ENCODE measurements at places on chromosomes 4 and X.

- no peak for DNase-seq
Measured at GRCh38 chr4:100486496-100486895, 31.3 kb downstream of the EMCN start.

DNA sequence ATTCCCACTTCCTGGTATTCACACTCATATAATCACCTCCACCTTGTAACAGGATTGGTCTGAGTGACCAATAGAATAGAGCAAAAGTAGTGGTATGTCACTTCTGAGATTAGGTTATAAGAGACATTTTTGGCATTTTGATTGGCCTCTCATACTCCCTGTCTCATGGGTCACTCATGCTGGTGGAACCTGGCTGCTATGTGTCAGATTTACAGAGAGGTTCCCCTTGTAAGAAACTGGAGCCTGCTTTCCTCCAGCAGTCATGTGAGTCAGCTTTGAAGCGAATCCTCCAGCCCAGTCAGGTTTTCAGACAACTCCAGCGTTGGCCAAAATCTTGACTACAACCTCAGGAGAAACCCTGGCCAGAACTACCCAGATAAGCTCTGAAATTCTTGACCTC lies 2.6 kb upstream of the OTUD4 start:
- DNase-seq = no peak

GRCh38 chr4:173519111-173520101 lies 10.6 kb downstream of the HAND2 start:
- DNase-seq = no peak

- DNase-seq = no peak
Measured at GRCh38 chr4:177119691-177120090, 190.0 kb upstream of the NEIL3 start.

GRCh38 chr4:53476232-53477037 lies 99.0 kb downstream of the FIP1L1 start:
- DNase-seq = no peak

DNA sequence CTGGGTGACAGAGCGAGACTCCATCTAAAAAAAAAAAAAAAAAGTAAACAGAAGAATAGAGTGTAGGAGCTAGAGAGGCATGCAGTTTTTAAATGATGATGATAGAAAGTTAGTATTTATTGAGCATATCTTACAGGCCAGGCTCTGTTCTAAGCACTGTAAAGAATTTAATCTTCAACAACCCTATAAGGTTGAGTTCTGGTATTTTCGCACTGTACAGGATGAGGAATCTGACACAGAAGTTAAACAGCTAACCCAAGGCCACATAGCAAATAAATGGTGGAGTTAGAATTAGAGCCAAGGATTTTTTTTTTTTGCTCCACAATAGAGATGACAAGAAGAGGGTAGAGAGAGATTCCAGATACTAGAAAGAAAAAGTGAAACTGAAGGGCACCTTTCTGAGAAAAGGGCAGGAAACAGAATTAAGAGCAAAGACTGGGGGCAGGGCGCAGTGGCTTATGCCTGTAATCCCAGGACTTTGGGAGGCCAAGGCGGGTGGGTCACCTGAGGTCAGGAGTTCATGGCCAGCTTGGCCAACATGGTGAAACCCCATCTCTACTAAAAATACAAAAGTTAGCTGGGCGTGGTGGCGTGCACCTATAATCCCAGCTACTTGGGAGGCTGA lies 56.1 kb downstream of the KLHL5 start:
- no peak for DNase-seq

- no peak for DNase-seq
Measured at GRCh38 chr4:120355881-120356280, 289.2 kb upstream of the MAD2L1 start.

- DNase-seq = no peak
Measured at GRCh38 chrX:69145714-69146113, 19.5 kb downstream of the PJA1 start.

DNA sequence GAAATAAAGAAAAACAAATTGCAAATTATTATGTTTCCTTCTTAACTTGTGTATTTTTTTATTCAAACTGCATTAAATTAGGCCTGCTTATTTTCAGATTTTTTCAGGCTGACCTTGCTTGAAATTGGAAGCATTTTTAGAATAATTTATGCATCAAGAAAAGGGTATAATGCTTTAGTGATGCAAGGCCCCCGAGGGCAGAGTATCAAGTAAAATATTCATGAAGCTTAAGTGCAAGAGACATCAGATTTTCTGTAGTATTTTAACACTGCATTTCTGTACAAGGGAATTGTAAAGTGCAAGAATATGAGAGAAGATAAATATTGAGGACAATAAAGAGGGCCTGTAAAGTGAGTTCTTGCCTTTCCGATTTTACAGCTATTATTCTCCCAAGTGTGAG lies 485.8 kb upstream of the ATOH1 start:
- no peak for DNase-seq

GRCh38 chr4:19925516-19925915 lies 326.2 kb upstream of the SLIT2 start:
- no peak for DNase-seq

DNA sequence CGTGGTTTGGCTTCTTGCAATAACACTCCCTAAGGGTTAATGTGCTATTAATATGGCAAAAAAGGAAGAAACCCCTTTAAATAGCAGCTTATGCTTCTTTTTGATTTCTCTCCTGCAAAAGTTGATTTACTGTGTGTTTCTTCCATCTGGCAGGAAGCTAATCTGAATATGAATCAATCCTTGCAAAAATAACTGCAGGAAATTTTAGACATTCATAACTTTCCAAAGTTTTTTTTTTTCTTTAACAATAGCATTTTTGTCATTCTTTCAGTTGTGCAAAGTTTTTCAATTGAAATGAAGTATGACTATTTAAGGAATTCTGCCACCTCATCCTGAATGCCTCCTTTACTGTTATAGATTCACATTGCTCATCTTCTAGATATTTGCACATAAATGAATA lies 115.6 kb downstream of the SPANXA1 start:
- no peak for DNase-seq

- DNase-seq = no peak
Measured at GRCh38 chr4:164108971-164109370, 614.5 kb downstream of the TMA16 start.

DNA sequence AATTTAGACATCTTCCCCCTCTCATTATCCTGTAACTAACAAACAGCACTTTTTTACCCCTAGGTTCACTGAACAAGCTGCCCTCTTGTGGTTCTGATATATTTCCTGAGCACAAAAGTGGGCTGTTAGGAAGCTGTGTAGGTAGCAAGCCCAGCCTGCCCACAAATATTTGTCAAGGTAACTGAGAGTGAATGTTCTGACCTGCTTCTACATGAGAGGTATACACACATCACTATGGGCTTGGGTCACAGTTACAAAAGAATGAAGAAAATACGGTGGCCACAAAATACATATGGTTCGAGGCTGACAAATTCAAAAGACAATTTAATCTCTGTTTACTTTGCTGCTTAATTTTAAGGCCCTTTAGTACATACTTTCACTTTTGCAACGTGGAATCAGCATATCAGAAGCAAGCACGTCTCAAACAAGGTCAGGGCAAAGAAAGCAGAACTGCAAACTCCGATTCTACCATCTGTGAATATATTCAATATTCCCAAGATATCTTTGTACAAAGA lies 78.7 kb downstream of the RBM47 start:
- no peak for DNase-seq

DNA sequence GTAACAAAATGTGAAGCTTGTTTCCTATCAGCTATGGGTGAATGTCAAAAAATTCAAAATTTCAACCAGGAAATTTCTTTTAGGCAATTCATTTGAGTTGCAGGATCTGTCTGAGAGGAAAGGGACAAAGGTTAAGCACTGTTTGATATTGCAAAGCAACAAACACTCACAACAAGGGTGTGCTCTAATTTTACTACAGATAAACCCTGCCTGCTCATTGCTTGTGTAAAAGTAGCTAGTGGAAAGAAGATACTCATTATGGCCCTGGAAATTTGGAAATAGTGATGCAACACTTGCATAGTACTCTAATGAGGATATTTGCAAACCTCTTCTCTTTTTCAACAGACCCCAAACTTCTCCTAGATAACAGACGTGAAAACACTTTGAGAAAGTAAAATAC lies 27.1 kb downstream of the FAM47E start:
- no peak for DNase-seq

- DNase-seq = no peak
Measured at GRCh38 chr4:156193106-156193505, 239.4 kb upstream of the CTSO start.

- DNase-seq = no peak
Measured at GRCh38 chr4:15757054-15757453, 21.1 kb upstream of the CD38 start.

DNA sequence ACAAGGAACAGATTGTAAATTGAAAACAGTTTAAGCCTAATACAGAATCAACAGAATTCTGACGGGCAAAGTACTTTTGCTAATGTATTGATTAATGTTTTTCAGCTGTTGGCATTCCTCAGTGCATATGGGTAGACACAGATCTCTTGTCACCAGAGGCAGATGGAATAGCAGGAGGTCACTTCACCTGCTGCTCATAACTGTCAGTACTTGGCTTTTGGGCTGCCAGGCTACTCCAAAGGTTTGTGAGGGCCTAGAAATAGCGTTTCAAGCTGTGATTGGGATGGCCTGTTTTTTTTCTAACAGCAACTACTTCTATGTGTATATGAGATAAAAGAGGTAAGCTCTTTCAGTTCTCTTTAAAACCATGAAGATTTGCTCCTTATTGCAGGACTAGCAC lies 307.5 kb upstream of the ANXA10 start:
- DNase-seq = no peak

- no peak for DNase-seq
Measured at GRCh38 chrX:66005830-66006449, 33.9 kb downstream of the VSIG4 start.

DNA sequence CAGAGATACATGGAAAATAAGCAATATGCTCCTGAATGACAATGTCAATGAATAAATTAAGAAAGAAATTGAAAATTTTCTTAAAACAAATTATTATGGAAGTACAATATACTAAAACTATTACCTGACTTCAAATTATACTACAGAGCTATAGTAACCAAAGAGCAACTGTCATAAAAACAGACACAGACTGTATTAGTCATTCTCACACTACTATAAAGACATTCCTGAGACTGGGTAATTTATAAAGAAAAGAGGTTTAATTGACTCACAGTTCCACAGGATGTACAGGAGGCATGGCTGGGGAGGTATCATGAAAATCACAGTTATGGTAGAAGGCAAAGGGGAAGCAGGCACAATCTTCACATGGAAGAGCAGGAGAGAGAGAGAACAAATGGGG lies 60.0 kb upstream of the CYSLTR1 start:
- DNase-seq = no peak

- no peak for DNase-seq
Measured at GRCh38 chrX:78595901-78596502, 63.1 kb downstream of the RTL3 start.

DNA sequence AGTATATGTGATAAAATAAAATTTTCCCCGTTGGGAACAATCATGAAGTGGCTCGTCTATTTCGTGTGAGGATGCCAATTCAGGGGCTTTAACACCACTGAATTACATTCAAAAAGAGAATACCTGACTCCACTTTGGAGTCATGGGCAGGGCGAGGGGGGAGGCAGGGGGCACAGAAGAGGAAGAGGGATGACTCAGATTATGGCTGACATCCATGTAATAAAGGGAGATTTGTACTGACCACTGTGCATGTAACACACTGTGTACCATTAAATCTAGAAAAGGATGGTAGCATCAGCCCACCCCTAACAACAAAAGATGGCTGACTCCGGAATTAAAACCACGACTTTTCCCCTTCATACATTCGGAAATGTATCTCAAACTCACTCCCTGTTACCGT lies 1.3 kb downstream of the SLC9A7 start:
- DNase-seq = no peak

DNA sequence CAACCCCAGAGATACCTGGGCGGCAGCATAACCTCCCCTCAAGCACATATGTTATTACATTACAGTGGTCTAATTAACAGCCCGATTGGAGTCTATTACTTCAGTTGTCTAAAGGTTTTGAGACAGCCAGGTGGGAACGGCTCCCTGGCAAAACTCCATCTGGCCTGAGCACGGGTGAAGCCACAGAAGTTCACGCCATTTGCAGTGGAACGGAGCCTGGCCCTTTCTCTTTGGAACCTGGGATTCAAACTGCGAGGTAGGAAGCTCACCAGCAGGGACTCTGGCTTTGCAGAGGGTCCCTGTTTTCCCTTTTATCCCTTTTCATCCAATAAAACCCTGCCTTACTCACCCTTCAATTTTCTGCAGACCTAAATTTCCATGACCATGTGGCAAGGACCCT lies 45.9 kb upstream of the NEIL3 start:
- DNase-seq = no peak

DNA sequence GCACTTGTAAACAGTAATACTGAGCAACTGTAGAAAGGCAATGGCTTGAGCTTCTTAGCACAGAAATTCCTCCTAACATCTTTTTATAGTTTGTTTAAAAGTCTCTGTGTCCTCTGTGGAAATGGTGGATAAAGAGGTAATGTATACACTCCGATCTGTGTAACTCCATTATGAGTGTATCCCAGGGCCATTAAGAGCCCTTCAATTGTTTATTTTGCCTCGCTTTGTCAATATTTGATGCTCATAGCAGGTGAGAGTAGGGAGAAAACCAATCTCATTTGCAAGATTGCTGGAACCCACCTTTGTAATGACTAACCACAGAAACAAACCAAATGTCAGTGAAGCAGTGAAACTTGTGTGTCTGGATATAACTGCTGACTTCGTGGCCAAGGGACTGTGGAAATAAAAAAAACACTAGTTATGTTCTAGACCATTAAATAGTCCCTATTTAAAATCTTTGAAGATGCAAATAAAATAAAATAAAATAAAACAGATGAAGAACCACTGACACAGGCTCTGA lies 598.2 kb upstream of the BOD1L1 start:
- DNase-seq = peak; percentile 88

DNA sequence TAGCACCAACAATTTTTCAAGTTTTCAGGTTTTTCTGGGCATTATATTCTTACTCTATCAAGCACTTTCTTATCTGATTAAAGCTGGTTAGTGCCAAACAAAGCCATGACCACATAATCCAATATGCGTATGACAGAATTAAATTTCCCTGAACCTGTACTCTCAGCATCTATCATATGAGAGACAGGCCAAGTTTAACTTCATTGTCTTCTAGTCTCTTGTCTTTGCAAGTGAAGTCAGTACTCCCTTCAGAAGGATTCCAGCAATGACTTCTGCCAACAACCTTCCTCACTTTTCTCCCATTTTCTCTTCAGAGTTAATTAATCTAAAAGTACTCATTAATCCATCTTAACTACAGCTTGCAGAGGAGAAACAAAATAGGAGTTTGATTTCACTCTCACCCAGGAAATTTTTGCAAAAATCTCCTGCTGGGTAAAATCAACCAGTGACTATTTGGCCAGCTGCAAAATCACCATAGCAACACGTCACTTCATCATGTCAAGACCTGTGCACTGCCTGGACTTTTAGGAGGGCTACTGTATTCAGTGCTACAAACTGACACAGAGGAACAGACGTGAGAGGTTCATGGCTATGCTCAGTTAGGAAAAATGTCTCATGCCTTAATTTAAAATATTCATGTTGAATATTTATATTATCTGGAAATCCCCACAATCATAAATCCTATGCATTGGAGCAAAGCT lies 208.4 kb downstream of the ANTXR2 start:
- DNase-seq = peak; percentile 16

GRCh38 chrX:50108264-50108663 lies 92.5 kb downstream of the AKAP4 start:
- DNase-seq = no peak

All from NCI-H187 treated with DMSO at 0.1 percent for 48 hours (cell line).